ENCODE measurements at places on chromosomes 16 and 17.
A peak's percentile ranks its signal among the peaks of the same experiment; 100 is the strongest.

- DNase-seq = no peak
Measured at GRCh38 chr17:69609473-69610305, 195.2 kb downstream of the MAP2K6 start.

GRCh38 chr16:76235025-76235424, 42.2 kb upstream of the CNTNAP4 start:
- no peak for DNase-seq

DNA sequence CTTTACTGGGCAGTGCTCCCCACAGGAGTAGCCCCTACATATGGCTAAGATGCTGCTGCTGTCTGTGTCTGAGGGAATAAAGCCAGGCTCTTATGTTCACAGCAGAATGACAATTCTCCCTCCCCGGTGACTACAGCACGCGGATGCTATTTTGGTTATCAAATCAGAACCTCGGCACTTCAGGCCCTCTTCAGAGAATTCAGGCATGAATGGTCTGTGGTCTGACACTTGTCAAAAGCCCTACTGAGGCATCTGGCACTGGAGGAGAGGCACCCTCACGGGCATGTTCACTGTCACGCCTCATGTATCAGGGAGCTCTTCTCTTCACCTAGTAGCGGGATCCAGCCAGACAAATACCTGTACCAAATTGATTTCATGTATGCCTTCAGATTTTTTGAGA, 30.4 kb downstream of the KIAA0513 start:
- no peak for DNase-seq

DNA sequence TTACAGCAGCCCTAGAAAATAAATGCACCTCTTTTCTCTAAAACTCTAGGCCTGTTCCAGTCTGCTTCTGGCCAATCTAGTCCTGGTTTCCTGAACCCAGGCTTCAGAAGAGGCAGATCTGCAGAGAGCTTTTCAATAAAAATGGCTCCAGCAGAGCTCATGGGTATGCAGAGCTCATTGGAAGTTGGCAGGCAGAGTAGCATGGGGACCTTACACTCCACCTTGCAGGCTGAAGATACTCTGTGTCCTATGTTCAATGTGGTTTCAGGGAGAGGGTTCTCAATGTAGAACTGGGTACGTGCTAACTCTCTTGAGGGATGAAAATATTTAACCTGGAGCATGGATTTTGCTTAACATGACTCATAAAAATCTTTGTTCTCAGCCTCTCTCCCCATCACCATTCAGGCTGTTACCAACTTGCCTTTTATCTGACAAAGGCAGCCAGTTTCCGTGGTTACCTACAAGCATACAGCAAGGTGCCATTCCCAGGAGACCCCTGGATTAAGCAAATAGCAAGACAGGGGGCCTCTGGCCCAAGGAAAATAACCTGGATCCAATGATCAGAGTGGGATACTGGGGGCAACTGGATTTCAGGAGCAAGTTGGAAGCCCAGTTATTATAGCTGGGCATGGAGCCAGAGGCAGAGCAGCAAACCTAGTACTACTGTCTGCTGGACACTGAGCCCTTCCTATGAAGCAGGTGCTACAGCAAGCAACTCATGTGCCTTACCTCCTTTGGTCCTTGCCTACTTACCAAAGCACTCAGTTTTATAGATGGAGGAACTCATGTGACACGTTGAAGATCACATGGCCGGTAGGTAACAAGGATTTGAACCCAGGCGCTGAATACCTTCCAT, 98.2 kb upstream of the DHX40 start:
- DNase-seq = no peak

GRCh38 chr17:12318571-12319266, 298.0 kb downstream of the MAP2K4 start:
- DNase-seq = no peak

GRCh38 chr17:30579610-30580315, 102.6 kb downstream of the GOSR1 start:
- DNase-seq = no peak

- no peak for DNase-seq
Measured at GRCh38 chr16:31138621-31139578, 3.4 kb upstream of the PRSS8 start.

DNA sequence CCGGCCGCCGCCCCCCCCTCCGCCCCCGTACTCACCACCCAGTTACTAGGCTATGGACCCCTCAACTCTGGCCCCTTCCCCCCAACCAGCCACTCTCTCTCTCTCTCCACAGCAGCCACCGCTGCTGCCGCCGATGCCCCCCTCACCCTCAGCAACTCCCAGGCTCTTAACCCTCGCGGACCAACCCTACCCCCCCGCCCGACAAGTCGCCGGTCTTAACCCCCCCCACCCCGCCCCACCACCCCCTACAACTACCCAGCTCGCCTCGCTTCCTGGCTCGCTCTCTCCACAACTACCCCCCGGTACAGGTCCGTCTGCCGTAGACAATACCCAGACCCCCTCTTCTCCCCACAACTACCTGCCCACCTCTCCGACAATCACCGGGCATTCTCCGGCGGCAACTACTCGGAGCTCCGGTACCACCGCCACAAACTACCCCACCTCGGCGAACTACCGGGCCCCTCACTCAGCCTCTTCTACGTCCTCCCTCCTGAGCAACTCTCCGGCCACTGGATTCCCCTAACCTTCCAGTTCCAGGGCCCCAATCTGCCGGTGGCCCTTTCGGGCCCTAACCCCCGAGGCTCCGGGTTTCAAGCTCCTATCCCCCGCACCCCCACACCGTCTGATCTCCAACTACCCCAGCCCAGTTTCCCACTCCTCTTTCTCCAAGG, 702 bp downstream of the PHF23 start:
- DNase-seq = no peak

- DNase-seq = no peak
Measured at GRCh38 chr17:57125866-57126265, 40.8 kb downstream of the AKAP1 start.

DNA sequence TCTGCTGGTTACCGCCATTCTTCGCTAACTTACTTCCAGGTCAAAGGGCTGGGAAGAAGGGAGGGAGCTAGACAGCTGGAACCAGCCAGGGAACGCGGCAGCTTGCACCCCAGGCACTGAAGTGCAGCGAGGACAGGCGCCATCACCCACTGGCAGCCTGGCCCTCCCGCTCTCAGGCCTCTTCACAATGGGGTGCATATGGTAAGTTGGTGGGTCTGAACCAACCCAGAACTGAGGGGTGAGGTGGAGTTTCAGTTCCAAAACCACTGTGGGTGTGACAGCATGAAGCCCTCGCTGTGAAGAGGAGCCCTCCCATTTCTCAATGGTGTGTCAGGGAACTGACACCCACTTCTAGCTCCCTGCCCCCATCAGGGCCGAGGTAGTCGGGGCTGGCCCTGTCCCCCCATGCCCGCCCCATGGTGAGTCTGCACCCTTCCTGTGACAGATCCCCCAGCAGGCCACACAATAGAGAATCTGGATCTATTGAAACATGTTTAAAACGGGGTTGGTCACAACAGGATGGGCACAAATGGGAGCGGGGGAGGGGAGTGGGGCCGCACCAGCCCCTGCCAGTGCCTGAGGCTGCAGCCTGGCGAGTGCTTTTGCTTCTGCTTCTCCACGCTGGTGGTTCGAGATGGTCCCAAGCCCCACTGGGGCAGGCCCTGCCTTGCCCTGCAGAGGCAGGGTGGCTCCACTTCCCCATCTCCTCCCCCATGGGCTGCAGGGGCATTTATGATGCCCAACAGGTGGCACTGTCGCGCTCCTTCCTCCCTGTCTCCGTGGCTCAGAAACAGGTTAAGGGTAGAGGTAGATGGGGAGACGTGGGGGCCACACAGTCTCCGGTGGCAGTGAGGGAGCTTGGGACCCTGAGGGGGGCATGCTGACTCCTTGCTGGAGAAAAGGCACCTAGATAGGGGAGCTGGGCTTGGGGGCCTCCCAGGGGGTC, 2.3 kb downstream of the LIMD2 start:
- DNase-seq = peak; percentile 79

- DNase-seq = peak; percentile 85
Measured at GRCh38 chr16:89748921-89749320, 27.6 kb downstream of the ZNF276 start.

DNA sequence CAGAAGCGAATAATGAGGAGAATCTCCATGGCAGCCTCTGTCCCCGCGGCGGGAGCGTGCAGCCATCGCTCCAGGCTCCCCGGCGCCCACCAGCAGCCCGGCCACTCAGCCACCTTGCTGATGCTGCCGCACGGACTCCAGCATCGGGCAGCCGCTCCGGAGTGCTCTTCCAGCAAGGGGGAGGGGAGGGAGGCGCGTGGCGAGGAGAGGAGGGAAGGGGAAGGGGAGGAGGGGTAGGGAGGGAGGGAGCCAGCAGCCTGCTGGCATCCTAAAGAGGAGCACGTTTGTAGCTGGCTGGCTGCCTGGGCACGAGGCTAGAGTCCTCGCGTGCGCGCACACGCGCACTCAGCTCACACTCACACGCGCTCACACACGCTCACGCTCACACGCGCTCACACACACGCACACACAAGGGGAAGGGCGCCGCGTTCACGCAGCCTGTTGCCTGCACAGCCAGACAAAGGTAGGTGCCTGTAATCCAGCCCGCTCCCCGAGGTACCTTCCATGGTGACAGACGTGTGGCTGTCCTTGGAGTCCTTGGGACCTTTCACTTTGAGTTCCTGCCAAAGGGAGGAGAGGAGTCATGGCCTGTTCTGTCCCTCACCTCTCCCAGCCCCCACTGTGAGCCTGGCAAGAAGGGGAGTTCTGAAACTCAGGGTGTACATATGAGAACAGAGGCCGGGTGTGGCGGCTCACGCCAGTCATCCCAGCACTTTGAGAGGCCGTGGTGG, 82.1 kb downstream of the TIMM22 start:
- DNase-seq = no peak

GRCh38 chr17:2481760-2482159, 29.9 kb downstream of the METTL16 start:
- DNase-seq = no peak

DNA sequence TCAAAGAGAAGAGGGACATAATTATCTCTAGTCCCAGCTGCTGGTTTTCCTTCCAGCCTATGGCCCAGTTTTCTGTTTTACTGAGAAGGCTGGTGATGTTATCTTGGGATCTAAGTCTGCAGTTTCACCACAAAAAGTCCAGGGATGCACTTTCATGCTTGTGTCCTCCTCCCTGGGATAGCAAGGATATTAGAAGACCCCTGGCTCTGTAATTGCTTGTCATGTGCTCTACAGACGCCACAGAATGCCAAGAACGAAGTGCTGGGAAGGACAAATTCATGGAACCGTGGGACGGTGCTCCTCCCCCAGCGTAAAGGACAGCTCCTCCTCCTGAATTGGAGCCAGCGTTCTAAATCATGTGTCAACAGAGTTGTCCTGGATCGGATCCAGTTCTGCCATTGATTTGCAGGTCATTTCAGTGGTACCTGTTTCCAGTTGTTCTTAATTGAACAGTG, 8.6 kb downstream of the MAPT start:
- no peak for DNase-seq

GRCh38 chr17:75771334-75772281, 6.6 kb upstream of the GALK1 start:
- no peak for DNase-seq

- DNase-seq = no peak
Measured at GRCh38 chr17:56948491-56948890, 12.4 kb downstream of the COIL start.

DNA sequence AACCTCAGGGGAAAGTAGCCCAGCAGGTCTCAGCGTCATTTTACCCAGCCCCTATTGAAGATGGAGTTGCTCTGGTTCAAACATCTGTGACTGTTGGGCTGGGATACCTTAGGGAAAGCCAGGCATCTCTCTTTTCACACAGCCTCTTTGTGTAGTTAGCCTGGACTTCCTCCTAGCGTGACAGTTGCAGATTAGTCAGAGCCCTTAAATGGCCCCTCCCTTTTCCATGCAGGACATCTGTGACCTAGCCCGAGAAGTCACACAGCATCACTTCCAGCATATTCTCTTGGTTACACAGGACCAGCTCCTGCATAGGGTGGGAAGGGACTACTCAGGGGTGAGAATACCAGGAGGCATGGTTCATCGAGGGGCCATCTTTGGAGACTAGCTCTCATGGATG, 375.0 kb upstream of the RBFOX1 start:
- DNase-seq = no peak

DNA sequence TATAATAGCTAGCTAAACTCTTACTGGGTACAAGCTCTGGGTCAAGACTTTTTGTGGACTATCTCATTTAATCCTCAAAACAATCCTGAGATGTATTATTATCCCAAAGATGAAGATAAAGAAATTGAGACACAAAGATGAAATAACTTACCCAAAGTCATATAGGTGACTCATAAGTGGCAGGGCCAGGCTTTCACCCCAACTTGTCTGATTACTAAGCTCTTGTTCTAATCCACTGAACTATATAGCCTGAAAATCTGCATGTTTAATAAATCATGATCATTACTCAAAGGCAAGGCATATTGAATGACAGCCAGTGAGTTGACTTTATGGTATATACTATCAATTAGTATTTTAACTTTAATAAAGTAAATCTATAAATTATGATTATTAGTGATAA, 77.4 kb downstream of the SKAP1 start:
- no peak for DNase-seq

DNA sequence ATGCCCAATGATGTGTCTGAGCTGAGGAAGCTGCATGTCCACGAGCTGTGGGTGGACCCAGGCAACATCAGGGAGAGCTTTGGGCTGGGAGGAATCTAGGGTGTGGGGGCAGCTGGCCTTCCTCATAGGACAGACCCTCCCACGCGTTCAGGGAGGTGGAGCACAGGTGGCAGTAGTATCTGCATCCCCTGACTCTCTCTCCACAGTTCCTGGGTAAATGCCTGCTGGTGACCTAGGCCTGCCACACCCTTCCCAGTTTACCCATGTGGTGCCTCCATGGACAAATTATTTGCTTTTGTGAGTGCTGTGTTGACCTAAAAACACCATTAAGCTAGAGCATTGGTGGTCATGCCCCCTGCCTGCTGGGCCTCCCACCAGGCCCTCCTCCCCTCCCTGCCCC, 3.2 kb downstream of the HBM start:
- DNase-seq = no peak

GRCh38 chr16:51146256-51146924, 4.7 kb downstream of the SALL1 start:
- DNase-seq = no peak

DNA sequence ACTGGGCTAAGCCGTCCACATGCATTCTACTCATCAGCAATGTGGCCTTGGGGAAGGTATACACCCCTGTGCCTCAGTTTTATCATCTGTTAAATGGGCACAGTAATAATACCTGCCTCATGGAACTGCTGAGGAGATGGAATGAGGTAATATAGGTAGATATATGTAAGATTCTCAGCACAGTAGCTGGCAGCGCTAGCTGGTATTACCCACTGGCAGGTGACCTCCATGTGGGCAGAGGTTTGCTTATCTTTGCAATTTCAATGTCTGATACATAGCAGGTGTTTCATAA, 1.2 kb upstream of the SGCA start:
- no peak for DNase-seq

Data from inflammatory macrophage treated with lipopolysaccharide for 4 hours (primary cell).